ENCODE measurements at places on chromosomes 11 and 22.

DNA sequence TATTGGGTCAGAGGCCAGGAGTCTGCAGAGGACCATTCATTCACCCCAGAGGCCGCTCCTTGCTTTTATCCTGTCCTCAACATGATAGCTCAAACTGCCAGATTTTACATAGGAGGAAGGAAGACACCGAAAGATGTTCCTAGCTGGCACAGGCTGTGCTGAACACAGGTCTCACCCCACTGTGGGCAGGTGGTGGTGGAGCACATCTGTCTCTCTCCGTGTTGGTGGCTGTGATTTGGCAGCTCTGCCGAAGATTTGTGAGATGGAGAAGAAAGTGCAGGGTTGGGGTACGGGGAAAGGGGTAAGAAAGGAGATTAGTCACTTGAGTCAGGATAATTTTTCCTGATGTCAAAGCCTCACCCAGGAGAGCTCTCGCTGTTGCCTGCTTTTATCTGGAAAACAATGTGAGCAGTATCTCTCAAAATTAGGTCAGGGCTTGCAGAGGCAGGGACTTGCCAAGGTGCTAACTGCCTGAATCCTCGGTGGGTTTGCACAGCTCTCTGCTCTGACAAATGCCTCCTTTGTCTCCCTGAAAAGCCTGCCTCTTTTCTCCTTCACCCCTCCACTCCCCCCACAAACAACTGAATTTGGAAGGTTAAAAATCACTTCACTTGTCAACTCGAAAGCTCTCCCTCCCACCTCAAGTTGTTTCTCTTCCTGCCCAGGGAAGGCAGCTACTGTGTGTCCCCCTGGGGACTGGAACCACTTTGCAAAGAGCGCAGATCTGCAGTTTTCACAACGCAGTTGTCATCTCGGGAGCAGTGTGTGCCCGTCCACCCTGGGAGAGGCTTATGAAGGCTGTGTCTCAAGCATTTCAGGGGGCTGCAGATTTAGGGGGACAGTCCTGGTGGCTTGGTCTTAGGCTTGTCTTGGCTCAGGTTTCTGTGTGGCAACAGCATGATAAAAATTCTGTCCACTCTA is 299.7 kb downstream of the ST3GAL4 start:
- DNase-seq = no peak

GRCh38 chr22:37552524-37553163 is 7.6 kb upstream of the CDC42EP1 start:
- no peak for DNase-seq

DNA sequence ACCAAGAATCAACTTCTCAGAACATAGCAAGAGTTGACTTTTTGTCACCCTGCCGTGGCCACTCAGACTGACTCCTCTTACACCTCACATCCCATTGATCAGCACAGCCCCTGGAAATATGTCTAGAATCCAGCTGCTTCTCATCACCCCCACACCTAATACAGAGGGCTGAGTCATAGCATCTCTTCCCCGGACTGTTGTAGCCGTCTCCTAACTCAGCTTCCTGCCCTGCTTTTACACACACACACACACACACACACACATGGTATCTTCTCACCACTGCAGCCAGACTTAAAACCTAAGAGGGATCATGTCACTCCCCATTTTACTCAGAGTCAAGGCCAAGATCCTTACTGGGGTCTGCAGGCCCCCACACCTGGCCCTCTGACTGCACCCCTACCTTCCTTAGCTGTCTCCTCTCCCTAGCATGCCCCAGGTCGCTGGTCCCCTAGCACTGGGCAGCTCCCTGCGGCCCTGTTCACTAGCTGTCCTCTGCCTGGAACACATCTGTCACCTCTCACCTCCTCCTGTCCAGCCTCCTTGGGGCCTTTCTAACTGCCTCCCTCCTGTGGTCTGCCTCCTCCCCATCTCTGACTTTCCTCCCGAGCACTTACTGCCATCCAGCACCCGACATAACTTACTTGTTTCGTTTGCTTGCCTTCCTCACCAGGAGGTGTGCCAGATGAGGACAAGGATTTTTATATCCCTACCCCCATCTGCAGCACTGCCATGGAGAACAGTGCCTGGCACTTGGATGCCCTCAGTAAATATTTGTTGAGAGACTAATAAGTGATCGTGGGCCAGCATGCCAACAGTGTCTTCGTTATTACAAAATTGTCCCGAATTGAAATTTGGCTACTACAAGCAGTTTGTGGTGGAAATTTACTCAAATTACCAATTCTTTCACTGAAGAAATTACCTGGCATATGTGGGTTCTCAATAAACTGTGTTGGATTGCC is 61.9 kb downstream of the BMAL1 start:
- DNase-seq = peak; percentile 19

DNA sequence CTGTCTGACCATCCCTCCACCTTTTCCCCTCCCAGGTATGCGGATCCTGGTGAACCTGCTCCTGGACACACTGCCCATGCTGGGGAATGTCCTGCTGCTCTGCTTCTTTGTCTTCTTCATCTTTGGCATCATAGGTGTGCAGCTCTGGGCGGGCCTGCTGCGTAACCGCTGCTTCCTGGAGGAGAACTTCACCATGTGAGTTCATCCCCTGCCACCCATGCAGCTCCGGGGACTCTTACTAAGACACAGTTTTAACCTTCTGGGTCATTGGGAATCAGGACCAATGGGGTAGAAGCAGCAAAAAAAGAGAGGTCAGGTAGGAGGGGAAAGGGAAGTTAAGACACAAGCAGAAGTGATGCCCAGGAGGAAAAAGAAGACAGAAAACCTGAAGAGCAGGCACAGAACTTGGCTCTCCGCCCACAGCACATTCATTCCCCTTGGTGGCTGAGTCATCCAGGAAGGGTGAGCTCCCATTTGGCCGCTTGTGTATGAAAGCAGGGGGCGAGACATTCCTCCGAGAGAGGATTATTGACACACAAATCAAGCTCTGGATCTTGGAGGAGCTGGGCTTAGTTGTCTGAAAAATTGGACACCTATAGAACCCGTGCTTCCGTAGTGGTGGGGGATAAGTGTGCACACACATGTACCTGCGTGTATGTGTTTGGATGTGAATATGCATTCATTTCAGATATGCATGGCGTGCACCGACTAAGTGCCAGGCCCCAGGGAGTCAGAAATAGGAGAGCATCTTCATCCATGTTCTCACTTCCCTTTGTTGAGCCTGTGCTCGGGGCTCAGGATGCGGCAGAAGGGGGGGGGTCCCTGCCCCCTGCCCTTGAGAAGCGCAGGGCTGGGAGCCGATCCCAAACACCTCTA is 64.2 kb downstream of the CACNA1I start:
- DNase-seq = peak; percentile 75

GRCh38 chr11:74783241-74783871 is 34.7 kb downstream of the RNF169 start:
- DNase-seq = peak; percentile 64

- no peak for DNase-seq
These were observed 107.9 kb upstream of the BMAL1 start for GRCh38 chr11:13169709-13170108.

DNA sequence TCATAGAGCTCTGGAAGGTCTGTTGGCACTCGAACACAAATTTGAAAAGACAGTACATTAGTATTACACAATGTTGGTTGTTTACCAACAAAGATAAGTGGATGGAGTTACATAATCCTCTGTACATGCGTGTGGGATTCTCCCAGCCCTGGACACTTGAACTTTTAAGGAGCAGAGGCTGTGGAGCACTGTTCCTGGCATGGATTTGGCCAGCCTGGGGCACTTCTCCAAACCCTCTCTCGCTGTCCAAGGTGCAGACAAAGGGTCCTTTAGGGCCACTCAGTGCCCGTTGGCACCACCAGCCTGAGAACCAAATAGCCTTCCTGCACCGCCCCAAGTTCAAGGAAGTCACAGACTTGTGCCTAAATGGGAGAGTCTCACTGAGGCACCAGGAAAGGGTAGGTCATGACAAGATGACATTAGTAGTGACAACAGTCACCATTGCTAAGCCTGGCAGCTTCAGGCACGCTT is 1.6 kb upstream of the ANO1 start:
- no peak for DNase-seq

GRCh38 chr11:64216879-64217278 is 9.1 kb downstream of the TRPT1 start:
- no peak for DNase-seq

Data from SW 1271 (cell line).